ENCODE measurements at places on chromosomes 11 and 22. TPM values are rescaled to one million over a fixed set of nuclear protein-coding genes. Genes with fewer than 3 reads are reported as not detected.

DNA sequence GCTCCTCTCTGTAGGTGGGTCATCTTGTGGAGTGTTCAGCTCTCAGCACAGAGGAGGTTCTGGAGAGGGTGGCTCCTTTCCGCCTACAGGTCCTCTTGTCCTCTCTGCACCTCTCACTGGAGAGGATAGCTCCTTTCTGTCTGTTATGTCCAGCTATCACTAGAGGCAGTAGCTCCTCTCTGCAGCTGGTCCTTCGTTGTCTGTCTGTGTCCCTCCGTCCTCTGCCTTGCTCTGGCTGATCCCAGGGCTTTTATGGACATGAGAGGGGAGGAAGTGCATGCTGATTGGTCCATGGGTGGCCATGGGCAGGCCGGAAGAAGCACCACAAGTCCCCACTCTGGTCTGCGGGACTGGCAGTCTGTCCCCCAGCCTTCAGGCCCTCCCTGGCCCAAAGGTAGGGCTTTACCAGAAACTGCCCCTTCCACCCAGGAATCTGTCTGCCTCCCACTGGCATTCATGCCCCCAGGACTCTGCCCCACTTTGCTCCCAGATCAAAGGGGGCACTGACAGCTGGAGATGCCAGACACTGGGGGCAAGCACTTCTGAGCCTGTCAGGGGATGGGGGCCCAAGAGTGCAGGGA lies 38.6 kb upstream of the CALCB start:
- no peak for DNase-seq

DNA sequence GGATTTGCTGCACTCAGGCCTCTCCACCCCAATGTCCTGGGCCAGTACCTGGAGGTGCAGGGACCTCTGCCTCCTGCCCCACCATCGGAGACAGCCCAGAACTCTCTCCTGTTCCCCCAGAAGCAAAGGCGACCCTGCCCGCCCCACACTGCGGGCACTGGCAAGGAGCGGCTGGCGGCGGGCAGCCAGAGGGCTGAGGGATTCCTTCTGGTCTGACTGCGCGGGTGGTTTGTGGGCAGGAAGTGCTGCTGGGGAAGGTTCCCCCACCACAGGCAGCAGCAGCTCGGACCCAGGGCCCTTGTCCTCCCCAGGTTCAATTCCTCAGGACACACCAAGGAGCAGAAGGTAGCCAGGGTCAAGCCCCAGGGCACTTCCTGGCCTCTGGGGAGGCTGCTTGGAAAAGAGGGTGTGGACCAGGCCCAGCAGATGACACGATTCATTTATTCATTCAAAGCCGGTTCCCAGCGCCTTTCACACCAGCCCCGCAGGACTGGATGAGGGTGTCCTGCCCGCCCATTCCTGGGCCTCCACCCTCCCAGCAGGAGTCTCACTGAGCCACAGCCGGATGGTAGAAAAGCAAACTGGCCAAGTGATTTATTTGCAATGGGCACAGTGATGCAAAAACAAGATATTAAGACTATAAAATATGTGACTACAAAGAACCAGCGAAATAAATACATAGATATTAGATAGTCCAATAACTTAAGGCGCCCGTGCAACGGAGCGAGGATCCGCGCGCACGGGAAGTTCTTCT lies 1.2 kb downstream of the PHLDA2 start:
- DNase-seq, result peak; percentile 37

DNA sequence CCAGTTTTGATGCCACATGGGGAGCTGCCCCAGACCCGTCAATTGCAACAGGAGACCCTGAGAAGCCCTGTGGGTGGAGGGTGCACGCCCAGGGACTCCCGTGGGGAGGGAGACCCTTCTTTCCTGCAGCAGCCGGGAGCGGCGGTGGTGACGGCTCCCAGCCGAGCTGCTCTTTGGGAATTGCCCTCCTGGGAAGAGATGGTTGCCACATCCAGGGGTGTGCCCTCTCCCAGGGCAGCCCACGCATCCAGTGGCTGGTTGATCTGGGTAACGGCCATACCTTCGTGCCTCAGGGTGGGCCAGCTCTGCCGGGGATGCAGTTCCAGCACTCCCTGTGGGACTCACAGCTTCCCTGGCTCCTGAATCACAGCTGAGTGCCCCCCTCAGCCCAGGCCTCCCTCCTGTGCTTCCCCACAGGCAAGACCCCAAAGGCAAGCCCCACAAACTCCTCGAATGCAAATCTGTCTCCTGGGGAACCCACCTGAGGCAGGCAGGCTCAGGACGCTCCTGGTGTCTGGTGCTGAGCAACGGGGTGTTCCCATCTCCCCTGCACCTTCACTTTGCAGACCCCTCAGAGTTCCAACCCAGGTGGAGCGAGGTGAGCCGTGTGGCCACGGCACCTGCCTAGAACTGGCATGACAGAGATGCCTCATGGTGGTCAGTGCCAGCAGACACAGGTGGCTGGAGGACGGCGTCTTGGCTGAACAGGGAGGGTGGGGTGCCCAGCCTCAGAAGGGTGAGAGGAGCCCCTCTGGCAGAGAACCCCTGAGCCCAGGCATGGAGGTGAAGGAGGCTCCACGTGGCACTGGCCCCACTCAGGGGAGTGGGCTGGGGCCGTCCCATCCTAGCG lies 1027.4 kb downstream of the BRD1 start:
- DNase-seq, result no peak

DNA sequence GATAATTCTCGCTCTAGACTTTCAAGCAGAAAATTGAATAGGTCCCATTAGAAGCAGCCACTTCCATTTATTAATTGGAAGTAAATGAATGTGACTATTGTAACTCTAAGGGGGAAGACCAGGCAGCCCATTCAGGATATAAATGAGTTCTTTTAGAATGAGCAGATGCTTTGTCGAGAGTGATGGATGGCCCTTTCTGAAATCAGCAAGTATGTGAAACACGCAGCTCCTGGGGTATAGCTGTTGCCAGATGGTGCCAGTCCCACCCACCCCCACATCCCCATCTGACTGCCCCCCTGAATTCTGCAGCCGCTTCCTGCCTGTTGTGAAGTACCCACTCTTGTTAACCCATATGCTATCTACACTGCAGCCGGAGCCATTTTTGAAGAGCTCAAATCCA lies 3.7 kb downstream of the SLC15A3 start:
- DNase-seq, result no peak

- no peak for DNase-seq
Observed at GRCh38 chr22:50144005-50144614, 26.4 kb upstream of the PANX2 start.

The RNF214 gene
- 15.4 TPM for total RNA-seq

The RBMXL2 gene
- not detected for total RNA-seq

The TEX12 gene
- 0.36 TPM for total RNA-seq

The MICALL1 gene
- 13.2 TPM for total RNA-seq

Measured in fibroblast of the aortic adventitia (primary cell).